ENCODE measurements at places on chromosomes 4 and X. TPM values are rescaled to one million over a fixed set of nuclear protein-coding genes. Genes with fewer than 3 reads are reported as not detected.

The TMEM131L gene
- 7.7 TPM for total RNA-seq

DNA sequence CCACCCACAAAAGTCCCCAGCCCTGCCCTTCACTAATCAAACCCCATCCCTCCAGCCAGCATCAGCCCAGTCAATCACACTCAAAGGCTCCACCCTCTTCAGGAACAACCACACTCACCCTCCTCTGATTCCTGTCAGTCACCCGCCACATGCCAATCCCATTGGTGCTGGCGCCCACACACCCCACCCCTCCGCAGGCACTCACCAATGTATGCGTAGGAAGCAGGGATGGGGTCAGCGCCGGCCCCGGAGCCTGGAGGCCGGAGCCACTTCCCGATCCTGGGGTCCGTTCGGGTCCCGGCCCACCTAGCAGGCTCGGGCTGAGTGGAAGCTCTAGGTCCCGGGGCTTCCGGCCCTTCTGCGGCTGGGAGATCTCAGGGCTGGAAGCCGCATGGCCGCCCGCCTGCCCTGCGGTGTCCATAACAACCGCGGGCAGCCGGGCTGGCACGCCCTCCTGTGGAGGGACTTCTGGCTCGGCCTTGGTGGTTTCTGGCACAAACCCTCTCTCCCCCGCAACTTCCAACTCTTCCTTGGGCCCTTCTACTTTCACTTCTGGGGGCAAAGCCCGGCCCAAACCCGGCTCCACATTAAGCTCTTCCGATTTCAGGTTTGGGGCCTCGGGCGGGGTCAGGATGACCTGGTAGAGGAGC lies 7.9 kb upstream of the CFP start:
- peak; percentile 66 for DNase-seq

GRCh38 chr4:107725281-107725859 lies 5.3 kb upstream of the PAPSS1 start:
- no peak for DNase-seq

- DNase-seq = no peak
Observed at GRCh38 chrX:110001740-110002299, 1.1 kb upstream of the TMEM164 start.

The NAAA gene
- 15.2 TPM for total RNA-seq

The PGAM4 gene
- total RNA-seq = not detected

- no peak for DNase-seq
Observed at GRCh38 chrX:2486476-2487133, 14.2 kb downstream of the DHRSX start.

The PNMA3 gene
- 3.4 TPM for total RNA-seq

DNA sequence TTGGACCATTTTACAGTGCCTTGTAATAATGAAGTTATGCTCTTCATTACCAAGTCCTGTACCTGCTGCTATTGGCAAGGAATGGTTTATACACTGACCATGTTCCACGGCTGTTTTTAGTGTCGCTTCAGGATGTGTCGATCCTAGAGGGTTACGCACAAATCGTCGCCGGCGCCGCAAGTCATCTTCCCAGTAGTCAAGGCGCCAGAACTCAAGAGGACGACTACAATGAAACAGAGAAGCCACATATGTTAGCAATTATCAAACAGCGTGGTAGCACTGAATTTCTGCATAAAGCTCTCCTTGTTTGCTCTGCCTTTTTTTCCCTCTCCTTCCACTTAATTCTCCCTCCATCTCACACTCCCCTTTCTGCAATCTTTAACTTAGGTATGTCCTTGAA lies 17.0 kb downstream of the MAB21L2 start:
- no peak for DNase-seq
